ENCODE measurements at places on chromosomes 2 and 18.

GRCh38 chr18:4119127-4119648, 335.9 kb downstream of the DLGAP1 start:
- no peaks in the 10 kb centered on the region for H3K27me3 ChIP-seq
- H3K4me3 ChIP-seq: no peak overlapping the region
- DNase-seq: no peak
- H3K4me1 ChIP-seq: no peaks in the 10 kb centered on the region
- H3K27ac ChIP-seq: no peak overlapping the region
- H3K36me3 ChIP-seq: no peaks in the 10 kb centered on the region

GRCh38 chr2:101311696-101312017, 3.2 kb upstream of the RNF149 start:
- DNase-seq: peak; percentile 48
- H3K36me3 ChIP-seq: no peaks in the 10 kb centered on the region
- H3K27ac ChIP-seq: peak overlapping the region; percentile 37
- H3K27me3 ChIP-seq: no peaks in the 10 kb centered on the region

- H3K27me3 ChIP-seq: no peaks in the 10 kb centered on the region
- no peak overlapping the region for H3K27ac ChIP-seq
- H3K4me1 ChIP-seq: no peaks in the 10 kb centered on the region
- DNase-seq: no peak
- H3K4me3 ChIP-seq: no peak overlapping the region
Measured at GRCh38 chr2:122340246-122340645, 584.8 kb downstream of the TSN start.

DNA sequence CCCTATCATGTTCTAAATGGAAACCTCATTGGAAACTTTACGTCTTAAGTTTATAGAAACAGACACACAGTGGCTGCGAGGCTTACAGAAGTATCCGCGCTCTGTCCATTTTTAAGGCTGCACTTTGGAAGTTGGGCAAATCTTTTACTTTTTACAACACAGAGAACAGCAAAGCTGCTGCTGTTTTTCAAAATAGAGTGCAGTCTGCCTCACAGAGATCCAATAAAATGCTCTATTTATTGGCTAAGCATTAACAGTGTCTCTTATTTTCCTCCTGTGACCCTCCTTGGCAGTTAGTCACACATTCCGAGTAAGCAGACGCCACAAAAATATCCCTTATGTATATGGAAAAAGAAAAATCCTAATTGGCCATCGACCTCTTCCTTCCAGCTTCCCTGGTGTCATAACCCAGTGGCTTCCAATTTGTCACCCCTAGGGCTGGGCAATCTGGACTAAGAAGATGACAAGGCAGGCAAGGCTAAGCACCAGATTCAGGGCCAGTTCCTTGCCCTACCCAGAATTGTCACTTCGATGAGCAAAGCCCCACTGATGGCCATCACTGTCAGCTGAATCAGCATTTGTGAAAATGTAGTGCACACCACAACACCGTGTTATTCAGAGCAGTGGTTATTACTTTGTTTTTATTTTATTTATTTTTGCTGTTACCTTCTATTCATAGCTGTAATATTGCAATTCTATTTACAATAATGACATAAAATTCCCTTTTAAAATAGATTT, 47.7 kb upstream of the MEIS1 start:
- no peaks in the 10 kb centered on the region for H3K36me3 ChIP-seq
- H3K4me1 ChIP-seq: no peaks in the 10 kb centered on the region
- no peak overlapping the region for H3K27ac ChIP-seq
- no peaks in the 10 kb centered on the region for H3K27me3 ChIP-seq

DNA sequence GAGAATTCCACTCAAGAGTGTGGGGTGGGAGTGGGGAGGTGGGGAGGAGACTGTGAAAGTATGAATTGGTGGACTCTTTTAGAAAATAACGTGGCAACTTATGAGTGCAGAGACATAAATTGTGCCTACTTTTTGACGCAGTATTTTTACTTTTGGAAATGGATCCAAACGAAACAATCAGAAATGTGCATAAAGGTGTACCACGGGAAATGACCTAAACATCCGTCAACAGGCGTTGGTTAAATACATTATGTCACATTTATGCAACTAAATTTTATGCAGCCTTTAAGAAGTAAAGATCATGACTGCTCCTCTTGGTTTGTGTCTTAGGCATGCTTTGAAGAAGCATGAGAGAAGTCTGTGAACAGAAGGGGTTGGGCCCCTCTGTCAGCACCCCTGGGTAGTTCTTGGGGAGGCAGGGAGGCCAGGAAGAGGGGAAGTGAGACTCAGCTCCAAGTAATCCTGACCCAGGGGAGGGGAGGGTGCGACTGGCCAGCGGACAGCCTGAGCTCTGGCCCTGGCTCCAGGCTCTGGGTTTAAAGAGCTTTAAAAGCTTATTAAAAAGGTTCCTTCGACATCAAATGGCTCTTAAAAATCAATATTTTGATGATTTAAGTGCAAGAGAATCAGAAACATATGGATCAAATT, 126.4 kb upstream of the HAAO start:
- no peak overlapping the region for H3K4me3 ChIP-seq
- peaks cover 25% of the 10 kb centered on the region for H3K4me1 ChIP-seq
- H3K36me3 ChIP-seq: no peaks in the 10 kb centered on the region
- H3K27ac ChIP-seq: no peak overlapping the region
- no peak for DNase-seq

GRCh38 chr2:152974146-152974545, 255.7 kb downstream of the ARL6IP6 start:
- H3K36me3 ChIP-seq: no peaks in the 10 kb centered on the region
- no peak overlapping the region for H3K4me3 ChIP-seq
- no peak for DNase-seq

- no peak for DNase-seq
- no peaks in the 10 kb centered on the region for H3K27me3 ChIP-seq
- H3K4me1 ChIP-seq: no peaks in the 10 kb centered on the region
- no peak overlapping the region for H3K27ac ChIP-seq
- no peaks in the 10 kb centered on the region for H3K36me3 ChIP-seq
- H3K4me3 ChIP-seq: no peak overlapping the region
Measured at GRCh38 chr18:55073834-55074233, 114.6 kb upstream of the CCDC68 start.

DNA sequence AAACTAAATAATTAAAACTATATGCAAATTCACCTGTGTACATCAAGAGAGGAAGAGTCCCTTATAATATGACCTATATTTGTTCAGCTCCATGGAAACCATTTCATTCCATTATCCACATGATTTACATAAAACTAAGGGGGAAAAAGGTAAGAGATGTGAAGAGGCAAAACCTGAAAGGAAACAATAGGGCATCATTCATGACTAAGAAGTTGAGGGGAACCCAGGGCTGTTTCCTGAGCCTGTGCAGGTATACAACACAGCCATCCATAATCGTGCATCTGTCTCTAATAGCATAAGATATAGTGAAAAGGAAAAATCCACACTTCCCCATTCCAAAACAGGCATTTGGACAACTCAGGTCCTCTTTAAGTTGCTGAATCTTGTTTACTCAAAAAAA, 151.3 kb downstream of the NR4A2 start:
- H3K27ac ChIP-seq: peak overlapping the region; percentile 82
- no peak overlapping the region for H3K4me3 ChIP-seq
- DNase-seq: no peak
- no peaks in the 10 kb centered on the region for H3K36me3 ChIP-seq

- no peak overlapping the region for H3K27ac ChIP-seq
- no peaks in the 10 kb centered on the region for H3K27me3 ChIP-seq
- no peak for DNase-seq
- H3K4me3 ChIP-seq: no peak overlapping the region
Measured at GRCh38 chr2:215966274-215966673, 47.1 kb downstream of the MREG start.

GRCh38 chr2:136534811-136535210, 230.5 kb upstream of the THSD7B start:
- H3K27me3 ChIP-seq: no peaks in the 10 kb centered on the region
- H3K27ac ChIP-seq: no peak overlapping the region
- no peak overlapping the region for H3K4me3 ChIP-seq
- DNase-seq: no peak
- H3K4me1 ChIP-seq: no peaks in the 10 kb centered on the region
- H3K36me3 ChIP-seq: no peaks in the 10 kb centered on the region

- H3K27me3 ChIP-seq: no peaks in the 10 kb centered on the region
- H3K27ac ChIP-seq: no peak overlapping the region
- no peak for DNase-seq
- H3K36me3 ChIP-seq: no peaks in the 10 kb centered on the region
- H3K4me3 ChIP-seq: no peak overlapping the region
Measured at GRCh38 chr2:25430556-25430955, 88.8 kb upstream of the DNMT3A start.

DNA sequence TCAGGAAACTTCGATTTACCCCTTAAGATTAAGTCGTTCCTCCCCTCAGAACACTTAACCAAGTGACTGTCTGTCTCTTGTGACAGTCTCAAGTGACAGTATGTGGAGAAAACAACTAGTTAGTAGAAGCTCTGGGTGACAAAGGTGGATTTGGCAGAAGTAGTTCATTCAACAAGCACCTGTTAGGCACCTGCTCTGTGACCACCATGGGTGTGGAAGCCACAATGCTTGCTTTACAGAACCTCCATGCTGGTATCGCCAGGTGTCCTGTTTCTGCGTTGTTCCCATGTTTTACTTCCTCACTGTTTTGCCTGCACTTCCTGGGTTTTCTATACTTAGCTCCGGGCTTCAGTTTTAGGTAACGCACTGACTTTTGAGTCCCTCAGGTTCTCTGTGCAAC, 337.4 kb upstream of the DCC start:
- no peak overlapping the region for H3K27ac ChIP-seq
- no peak for DNase-seq
- no peaks in the 10 kb centered on the region for H3K4me1 ChIP-seq
- no peaks in the 10 kb centered on the region for H3K36me3 ChIP-seq
- H3K27me3 ChIP-seq: no peaks in the 10 kb centered on the region

GRCh38 chr18:2572171-2572569, 813 bp downstream of the NDC80 start:
- H3K4me3 ChIP-seq: no peak overlapping the region
- H3K36me3 ChIP-seq: no peaks in the 10 kb centered on the region
- H3K27ac ChIP-seq: no peak overlapping the region

GRCh38 chr2:227000123-227000522, 163.9 kb downstream of the COL4A4 start:
- H3K4me1 ChIP-seq: no peaks in the 10 kb centered on the region
- no peak for DNase-seq
- H3K36me3 ChIP-seq: no peaks in the 10 kb centered on the region
- H3K4me3 ChIP-seq: no peak overlapping the region

- no peaks in the 10 kb centered on the region for H3K4me1 ChIP-seq
- H3K4me3 ChIP-seq: no peak overlapping the region
- no peaks in the 10 kb centered on the region for H3K27me3 ChIP-seq
Measured at GRCh38 chr18:23213200-23213599, 77.9 kb downstream of the CABLES1 start.

- no peak for DNase-seq
- no peak overlapping the region for H3K27ac ChIP-seq
- no peaks in the 10 kb centered on the region for H3K36me3 ChIP-seq
- no peaks in the 10 kb centered on the region for H3K4me1 ChIP-seq
Measured at GRCh38 chr2:44651974-44652373, 289.5 kb upstream of the SIX3 start.

DNA sequence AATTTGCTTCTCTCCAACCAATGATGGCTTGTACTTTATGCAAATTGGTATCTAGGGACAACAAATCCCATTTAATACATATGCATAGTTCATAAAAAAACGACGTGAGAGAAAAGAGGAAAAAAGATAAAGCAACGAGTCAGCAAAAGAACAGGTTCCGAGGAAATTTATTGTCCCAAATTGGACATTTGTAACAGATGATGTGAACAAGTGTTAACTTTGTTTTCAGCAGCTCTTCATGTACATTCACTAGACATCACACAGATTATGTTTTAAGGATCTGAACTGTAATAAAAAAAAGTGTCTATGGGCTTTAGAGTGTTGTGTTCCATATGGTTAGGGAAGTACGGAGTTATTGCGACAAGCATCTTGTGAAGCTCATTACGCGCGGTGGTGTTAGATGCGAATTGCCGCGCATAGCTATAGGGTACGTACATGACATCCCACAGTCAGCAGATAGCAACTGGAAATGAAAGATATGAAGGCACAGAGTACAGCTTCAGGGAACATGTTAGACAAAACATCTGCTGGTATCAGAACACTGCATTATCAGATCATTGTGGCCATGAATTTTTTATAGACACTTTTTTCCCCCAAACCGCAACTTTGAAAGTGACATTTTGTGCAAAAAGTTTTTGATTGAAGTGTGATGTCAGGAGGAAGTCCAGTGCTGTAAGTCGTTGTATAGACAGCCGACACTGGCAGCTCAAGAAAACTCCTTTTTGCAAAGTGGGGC, 1073.1 kb upstream of the FANCL start:
- no peaks in the 10 kb centered on the region for H3K36me3 ChIP-seq
- no peaks in the 10 kb centered on the region for H3K4me1 ChIP-seq
- no peak overlapping the region for H3K4me3 ChIP-seq
- DNase-seq: no peak
- H3K27ac ChIP-seq: no peak overlapping the region
- H3K27me3 ChIP-seq: no peaks in the 10 kb centered on the region

DNA sequence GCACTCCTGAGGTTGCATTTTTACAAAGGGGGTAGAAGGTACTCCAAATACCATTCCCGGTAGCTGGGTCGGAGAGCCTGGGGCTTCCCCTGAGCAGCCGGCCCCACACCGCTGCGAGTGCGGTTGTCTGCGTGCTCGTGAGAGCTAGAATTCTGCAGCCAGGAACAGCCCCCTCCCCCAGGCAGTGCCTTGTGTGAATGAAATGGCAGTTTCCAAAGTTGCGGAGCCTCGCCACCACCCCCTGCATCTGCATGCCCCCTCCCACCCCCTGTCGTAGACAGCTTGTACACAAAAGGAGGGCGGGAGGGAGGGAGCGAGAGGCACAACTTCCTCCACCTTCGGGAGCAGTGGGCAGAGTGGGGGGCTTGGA, 1.1 kb downstream of the MYCN start:
- no peaks in the 10 kb centered on the region for H3K36me3 ChIP-seq
- H3K27me3 ChIP-seq: no peaks in the 10 kb centered on the region
- H3K4me1 ChIP-seq: peaks cover 36% of the 10 kb centered on the region
- no peak overlapping the region for H3K27ac ChIP-seq
- DNase-seq: no peak
- H3K4me3 ChIP-seq: no peak overlapping the region

- H3K27me3 ChIP-seq: no peaks in the 10 kb centered on the region
- no peak overlapping the region for H3K4me3 ChIP-seq
- no peak for DNase-seq
- H3K4me1 ChIP-seq: no peaks in the 10 kb centered on the region
- H3K27ac ChIP-seq: no peak overlapping the region
Measured at GRCh38 chr18:1150344-1150743, 245.7 kb downstream of the ADCYAP1 start.

- DNase-seq: no peak
- no peaks in the 10 kb centered on the region for H3K36me3 ChIP-seq
- H3K27ac ChIP-seq: no peak overlapping the region
Measured at GRCh38 chr2:3222636-3223035, 155.0 kb downstream of the EIPR1 start.

DNA sequence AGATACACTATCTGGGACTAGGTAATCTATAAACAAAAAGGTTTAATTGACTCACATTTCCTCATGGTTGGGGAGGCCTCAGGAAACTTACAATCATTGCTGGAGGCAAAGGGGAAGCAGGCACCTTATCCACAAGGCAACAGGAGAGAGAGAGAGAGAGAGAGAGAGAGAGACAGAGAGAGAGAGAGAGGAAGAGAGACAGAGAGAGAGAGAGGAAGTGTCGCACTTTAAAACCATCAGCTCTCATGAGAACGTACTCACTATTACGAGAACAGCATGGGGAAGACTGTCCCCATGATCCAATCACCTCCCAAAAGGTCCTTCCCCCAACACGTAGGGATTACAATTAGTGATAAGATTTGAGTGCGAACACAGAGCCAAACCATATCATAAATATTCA, 253.5 kb upstream of the TRIB2 start:
- H3K4me1 ChIP-seq: no peaks in the 10 kb centered on the region
- DNase-seq: no peak
- no peaks in the 10 kb centered on the region for H3K27me3 ChIP-seq
- no peak overlapping the region for H3K4me3 ChIP-seq

All from body of pancreas (tissue), 4 donors.